Anterior cingulate cortex (tissue), 58 donors: ENCODE measurements at places on chromosomes 3 and 15.

- no peak for DNase-seq
Measured at GRCh38 chr3:72340476-72341379, 507.5 kb downstream of the SHQ1 start.

DNA sequence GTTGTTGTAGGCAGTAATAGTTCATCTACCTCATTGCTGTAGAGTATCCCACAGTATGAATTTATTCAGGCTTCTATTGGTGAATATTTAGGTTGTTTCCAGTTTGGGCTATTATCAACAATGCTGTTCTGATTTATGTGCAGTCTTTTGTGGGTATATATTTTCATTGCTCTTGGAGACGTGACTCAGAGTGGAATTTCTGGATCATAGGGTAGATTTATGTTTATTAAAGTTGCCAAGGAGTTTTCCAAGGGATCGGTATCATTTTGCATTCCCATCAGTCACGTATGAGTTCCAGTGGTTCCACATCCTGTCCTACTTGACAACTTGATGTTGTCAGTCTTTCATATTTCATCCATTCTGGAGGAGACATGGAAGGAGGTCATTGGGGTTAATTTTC is 8.4 kb upstream of the HRH1 start:
- no peak for DNase-seq

- no peak for DNase-seq
Measured at GRCh38 chr15:51133140-51133765, 38.5 kb upstream of the TNFAIP8L3 start.

GRCh38 chr3:127728417-127729015 is 55.8 kb downstream of the ABTB1 start:
- DNase-seq, result no peak

DNA sequence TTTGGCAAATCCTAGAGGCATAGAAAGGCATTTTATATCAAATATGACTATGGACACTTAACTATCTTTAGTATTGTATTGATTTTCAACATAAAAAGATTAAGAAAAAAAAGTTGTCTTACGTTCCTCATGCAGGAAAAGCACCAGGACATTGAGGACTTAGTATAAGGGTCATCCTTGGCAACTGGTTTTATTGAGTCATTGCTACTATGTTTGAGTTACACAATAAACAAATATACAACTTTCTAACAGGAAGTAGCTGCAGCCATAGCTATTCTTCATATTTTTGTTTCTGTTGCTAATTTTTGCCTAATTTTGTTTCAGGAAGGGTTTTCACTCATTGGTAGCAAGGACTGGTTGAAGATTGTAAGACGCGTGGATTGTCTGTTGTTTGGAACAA is 93.0 kb downstream of the NPTN start:
- no peak for DNase-seq

- DNase-seq, result no peak
Measured at GRCh38 chr3:142353571-142353970, 94.3 kb downstream of the XRN1 start.

DNA sequence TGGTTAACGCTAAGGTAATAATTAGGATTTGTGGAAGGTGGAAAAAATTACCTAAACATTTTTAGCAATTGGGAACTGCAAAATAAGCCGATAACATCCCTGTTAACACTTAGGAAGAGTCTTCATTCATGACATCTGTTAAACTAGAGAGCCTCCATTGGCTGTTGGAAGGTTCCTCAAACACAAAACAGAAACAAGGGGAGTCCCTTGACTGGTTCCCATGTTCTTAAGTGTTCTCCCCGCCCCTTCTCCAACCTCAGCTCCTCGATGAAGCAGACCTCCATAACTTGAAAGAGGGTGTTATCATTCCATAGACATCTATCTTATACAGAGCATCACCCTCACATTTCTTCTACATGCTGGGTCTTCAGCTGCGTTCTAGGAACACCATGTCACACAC is 2.5 kb downstream of the SLC22A13 start:
- DNase-seq, result no peak

DNA sequence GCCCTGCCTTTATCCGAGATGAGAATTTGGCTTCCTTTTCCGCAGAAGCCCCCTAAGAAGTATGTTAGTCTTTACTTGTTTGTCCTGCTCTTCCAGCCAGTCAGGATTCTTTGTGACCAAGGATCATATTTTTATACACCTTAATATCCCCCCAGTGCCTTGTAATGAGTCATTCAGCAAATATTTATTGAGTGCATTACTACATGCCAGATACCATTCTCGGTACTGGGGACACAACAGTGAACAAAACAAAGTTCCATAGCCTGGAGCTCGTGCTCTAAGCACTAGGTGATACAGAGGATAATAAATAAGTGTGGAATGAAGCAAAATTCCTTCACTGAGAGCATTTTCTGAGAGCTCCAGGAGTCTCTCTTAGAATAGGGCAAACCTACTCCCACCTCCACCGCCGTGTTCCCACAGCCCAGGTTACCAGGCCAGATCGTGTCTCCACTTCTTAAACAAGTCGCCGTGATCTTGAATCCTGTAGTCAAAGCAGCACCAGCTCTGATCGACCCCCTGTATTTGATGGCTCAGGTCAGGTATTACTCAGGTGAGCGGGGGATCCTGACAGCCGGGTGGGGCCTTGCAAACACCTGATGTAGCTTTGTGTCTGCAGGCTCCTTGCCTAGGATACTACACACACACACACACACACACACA is 18.5 kb downstream of the TTC21A start:
- DNase-seq, result no peak

DNA sequence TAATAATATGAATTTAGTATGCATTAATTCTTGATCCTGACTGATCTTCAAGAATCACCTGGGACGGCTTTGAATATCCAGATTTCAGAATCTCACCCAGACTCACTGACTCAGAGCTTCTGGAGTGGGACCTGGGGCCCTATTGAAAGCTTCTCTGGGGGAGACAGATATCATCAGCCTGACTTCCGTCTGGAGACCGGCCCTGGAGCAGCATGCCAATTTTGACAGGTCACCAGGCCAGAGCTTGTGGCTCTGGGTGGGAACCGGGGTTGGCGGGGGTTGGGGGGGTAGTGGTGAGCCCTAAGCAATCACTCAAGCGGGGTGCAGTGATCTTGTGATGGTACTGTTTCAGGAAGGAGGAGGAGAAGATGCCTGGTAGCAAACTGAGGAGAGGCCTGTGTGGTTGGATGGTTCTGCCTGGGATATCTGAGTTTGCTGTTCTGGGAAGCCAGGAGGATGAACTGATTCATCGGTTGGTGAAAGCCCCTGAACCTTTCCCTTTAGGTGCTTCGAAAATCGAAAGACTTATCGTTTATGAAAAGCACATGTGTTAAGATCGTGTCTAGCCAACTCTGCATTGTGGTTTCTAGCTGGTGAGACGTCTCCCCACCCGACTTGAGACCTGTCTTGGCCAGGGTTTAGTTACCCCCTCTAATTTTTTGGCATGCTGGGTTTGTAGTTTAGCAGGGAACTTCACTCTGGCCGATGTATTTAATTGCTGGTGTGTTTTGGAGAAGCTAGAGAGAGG is 263.9 kb upstream of the C2CD4B start:
- DNase-seq, result no peak

GRCh38 chr3:66133050-66133757 is 87.6 kb upstream of the SLC25A26 start:
- no peak for DNase-seq

DNA sequence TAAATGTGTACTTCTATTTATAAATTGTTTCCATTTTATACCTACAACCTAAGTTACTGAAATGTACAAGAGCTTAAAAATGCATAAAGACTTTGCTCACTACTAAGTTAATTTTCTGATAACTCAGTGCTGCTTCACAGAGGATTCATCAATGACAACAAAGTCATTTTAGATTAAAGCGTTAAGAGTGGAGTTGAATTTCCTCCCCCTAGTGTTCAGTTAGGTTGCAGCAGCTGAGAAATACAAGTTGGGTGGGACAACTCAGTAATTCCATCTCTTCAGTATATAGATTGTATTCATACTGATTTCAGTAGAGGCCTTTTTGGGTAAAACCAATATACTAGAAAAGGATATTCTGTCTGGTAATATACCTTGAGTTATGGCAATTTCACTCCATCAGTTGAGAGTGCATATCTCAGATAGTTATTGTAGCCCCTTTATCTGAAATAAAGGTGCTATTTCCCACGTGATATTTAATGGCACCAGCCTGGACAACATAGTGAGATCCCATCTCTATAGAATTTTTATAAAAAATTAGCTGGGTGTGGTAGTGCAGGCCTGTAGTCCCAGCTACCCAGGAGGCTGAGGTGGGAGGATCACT is 6.9 kb upstream of the RPL35A start:
- no peak for DNase-seq

DNA sequence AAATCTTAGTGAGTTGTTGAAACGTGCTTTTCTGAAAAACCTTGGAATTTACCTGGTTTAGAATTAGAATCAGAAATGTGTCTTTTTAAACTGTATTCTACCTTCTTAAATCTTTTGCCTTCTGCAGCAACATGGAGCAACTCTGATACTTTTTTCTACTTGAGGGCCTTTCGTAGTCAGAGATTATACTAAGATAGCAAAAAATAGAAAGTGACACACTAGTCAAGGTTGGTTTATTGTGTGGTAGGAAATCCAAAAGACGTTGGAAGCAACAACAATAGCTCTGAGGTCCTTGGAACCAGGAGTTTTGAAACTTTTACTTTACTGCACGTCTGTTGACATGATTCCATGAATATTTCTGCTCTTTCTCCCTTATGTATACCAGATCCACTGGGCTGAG is 294.9 kb downstream of the LPP start:
- DNase-seq, result no peak

DNA sequence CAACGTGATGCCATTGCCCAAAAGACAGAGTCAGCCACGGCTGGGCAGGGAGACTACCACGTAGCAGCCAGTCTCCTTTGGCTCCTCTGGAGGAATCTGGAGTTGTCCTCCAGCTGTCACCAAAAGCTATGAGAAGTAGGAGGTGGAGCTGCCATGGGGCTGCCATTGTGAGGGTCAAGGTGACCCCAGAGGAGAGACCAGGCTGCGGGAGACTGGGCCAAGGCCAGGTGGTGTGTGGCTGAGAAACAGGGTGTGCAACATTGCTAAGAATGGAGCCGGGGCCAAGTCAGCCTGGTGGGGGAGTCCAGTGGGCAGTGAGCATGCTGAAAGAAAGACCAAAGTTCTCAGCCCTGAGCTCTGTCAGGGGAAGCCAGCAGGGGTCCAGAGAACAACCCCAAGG is 29.9 kb upstream of the MRPS22 start:
- no peak for DNase-seq

DNA sequence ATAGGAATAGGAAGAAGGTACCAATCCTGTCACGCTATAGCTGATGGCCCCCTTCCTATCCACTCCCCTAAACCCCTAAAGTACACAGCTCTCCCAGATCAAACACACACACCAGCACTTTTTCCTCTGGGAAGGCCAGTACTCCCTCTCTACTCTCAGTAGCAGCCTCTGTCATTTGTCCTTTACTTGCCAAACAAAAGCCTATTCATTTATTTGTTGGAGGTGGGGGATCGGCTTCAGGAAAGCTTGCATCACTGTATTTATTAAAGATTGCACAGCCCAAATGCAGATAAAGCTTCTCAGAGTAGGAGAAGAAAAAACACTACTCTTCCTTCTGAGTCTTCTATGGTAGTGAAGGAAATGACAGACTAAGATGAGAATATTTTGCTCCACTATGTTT is 429.7 kb upstream of the RASGRP1 start:
- no peak for DNase-seq

- no peak for DNase-seq
Measured at GRCh38 chr3:168984872-168985271, 678.6 kb downstream of the MECOM start.

- no peak for DNase-seq
Measured at GRCh38 chr3:43735618-43736017, 44.9 kb downstream of the ABHD5 start.

- no peak for DNase-seq
Measured at GRCh38 chr3:59754456-59755129, 704.8 kb upstream of the CFAP20DC start.

DNA sequence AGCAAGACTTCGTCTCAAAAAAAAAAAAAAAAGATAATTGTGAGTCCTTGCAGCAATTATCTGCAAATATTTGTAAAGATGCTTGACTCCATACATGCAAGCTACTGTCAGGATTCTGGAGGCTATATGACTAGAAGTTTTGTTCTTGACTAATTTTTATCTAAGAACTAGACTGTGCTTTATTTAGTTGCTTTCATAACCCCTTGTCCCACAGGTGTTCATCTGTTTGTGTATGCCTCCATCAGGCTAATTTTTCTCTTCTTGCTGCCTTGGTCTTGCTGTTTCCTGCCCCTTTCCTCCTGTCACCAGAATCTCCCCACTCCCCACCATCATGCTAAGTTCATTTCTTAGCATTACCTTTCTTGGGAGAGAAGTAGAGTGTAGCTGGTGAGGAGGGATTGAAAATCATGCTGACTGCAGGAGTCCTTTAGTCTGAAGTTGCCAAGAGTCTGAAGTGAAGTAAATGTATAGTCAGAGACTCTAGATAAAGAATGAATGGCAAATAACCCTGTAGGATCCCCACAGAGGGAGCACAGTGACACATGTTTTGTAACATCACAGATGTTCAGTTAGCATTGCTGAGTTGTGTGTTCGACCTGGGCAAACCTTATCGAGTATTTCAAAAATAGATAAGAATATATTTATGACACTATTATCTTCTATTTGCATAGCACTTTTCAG is 12.5 kb downstream of the ST3GAL6 start:
- no peak for DNase-seq

DNA sequence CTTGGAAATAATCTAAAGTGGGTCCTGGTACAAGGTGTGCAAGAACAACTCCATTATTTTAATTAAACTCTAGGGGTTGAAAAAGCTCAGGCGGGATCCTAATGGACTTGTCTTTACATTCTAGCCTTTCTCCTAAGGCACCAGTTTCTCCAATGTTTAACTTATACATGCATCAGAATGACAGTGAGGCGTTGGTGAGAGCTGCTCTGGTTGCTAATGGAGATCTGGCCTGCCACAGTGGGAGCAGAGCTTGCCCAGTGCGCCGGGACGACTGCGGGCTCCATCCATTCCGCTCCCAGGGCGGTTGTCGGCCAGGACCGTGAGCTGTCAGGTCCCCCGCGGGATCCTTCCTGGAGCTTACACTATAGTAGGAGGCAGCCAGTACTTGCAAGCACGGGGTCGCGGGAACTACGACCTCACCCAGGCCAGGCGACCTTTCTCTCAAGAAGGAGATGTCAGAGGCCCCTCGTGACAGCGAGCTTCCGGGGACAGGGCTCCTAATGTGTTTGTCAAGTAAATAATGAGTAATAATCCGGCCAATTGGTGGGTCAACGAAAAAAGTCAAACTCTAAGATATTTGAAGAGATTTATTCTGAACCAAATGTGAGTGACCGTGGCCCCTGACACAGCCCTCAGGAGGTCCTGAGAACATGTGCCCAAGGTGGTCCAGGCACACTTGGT is 991 bp upstream of the HIGD1A start:
- DNase-seq, result no peak

- no peak for DNase-seq
Measured at GRCh38 chr15:63895194-63895593, 61.4 kb upstream of the HERC1 start.

- no peak for DNase-seq
Measured at GRCh38 chr3:152943645-152944044, 108.7 kb downstream of the P2RY1 start.

DNA sequence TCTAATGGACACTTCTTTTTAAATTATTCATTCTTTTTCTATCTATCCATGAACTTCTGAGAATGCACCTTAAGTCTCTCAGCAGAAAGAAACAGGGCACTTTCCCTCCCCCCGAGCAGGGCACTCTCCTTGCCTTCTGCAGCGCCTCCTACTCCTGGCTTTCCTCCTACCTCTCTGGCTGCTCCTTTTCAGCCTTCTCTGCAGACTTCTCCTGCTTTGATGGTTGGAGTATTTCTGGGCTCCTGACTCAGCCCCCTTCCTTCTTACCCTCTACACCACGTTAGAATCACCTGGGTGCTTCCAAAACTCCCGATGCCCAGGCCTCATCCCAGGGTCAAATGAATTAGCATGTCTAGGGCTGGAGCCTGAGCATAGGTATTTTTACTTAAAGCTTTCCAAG is 3.4 kb downstream of the SCN5A start:
- no peak for DNase-seq
